ENCODE measurements at places on chromosomes 3 and 15.

DNA sequence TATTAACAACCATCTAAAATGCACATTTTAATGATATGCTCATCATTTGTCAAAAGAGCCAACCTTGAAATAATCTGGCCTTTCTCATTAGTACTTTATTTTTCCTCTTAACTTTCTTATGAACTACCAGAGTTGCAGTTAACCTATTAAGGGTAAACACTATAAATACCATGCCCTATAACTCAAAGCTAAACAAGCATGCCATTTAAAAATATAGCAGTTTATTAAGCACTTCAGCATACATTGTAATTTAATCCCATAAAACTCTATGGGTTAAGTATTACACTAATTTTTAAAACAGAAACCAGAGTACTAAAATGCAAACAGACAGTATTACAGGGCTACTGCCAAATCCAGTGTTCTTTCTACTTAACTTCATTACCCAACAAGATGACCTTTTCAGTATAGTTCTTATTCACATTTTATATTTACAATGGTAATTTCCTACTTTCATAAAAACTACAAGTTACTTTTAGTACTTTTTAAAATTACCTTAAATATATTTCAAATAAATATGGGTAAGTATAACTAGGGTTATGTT, 11.8 kb downstream of the NPTN start:
- H3K27me3 ChIP-seq, result no peaks in the 10 kb centered on the region
- no peak for DNase-seq
- no peaks in the 10 kb centered on the region for H3K36me3 ChIP-seq
- no peak overlapping the region for H3K4me3 ChIP-seq
- peaks cover 18% of the 10 kb centered on the region for H3K4me1 ChIP-seq

DNA sequence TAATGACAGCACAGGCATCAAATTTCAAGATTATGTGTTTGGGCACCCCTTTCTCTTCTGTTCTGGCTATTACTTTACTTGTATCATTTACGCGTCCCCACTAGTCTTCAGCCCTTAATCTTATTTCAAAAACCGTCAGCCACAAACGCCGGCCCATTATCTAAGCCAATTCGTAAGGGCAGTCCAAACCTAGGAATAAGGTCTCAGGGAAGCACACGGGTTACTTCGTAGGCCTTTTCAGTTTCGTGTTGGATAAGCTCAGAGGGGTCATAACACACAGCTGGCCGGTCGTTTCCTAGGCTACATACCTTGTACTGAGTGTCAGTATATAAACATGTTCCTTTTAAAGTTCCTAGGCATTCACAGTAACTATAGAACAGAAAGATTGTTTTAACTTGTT, 5.1 kb upstream of the DNAAF4 start:
- H3K27ac ChIP-seq, result no peak overlapping the region
- H3K4me1 ChIP-seq, result no peaks in the 10 kb centered on the region
- H3K36me3 ChIP-seq, result no peaks in the 10 kb centered on the region
- no peak for DNase-seq
- no peak overlapping the region for H3K4me3 ChIP-seq

DNA sequence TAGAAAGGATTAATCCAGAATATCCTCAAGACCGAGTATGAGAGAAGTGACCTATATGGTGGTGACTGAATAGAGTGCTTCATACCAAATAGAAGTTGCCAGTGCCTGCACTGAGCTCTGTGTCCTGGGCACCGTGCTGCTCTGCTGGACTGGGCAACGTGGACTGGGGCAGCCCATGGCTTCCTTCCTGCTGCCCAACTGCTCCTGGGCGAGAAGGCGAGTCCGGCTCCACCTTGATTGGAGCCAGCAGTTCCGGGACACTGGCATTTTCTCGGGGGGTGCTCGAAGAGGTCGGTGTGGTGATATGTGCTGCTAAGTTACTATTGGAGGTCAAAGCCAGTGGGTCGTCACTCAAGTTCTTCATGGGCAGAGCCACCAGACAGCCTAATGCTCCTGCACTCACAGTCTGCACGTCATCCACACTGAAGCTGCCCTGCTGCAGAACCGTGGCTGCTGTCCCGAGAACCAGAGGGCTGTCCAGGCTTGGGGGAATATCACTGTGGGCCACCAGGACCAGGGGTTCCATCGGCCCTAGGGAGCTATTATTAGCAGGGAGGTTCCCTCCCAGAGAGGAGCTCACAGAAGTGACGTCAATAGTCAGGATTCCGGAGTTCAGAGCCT, 14.1 kb downstream of the ZXDC start:
- no peak overlapping the region for H3K27ac ChIP-seq
- DNase-seq, result no peak
- H3K4me1 ChIP-seq, result no peaks in the 10 kb centered on the region
- no peak overlapping the region for H3K4me3 ChIP-seq
- no peaks in the 10 kb centered on the region for H3K36me3 ChIP-seq

GRCh38 chr3:156024904-156025533, 95.4 kb upstream of the KCNAB1 start:
- no peak for DNase-seq
- H3K27me3 ChIP-seq, result no peaks in the 10 kb centered on the region
- no peaks in the 10 kb centered on the region for H3K4me1 ChIP-seq
- no peaks in the 10 kb centered on the region for H3K36me3 ChIP-seq
- H3K27ac ChIP-seq, result no peak overlapping the region
